ENCODE measurements at places on chromosomes 6 and 20. TPM values are rescaled to one million over a fixed set of nuclear protein-coding genes. Genes with fewer than 3 reads are reported as not detected.

DNA sequence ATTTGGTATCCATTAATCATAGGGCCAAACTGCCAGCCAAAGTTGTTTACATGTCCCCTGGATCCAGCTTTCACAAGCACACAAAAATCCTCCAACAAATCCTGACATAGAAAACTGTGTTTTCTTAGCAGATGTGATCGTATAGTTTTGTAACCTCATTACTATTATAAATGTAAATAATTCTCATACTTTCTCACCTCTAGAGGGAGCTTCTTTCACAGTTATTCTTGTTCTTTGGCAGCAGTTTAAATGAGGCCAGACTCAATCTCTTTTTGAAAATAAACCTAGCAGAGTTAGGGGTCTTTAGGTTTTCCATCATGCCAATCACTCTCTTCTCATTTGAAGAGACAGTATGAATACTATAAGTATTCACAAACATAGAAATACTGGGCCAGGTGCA lies 17.0 kb upstream of the ZNF318 start:
- H3K27ac ChIP-seq, result no peak overlapping the region
- H3K36me3 ChIP-seq, result no peaks in the 10 kb centered on the region
- DNase-seq, result no peak

GRCh38 chr6:6546318-6547109 lies 42.0 kb upstream of the LY86 start:
- H3K4me1 ChIP-seq, result peaks cover 4% of the 10 kb centered on the region
- peak; percentile 19 for DNase-seq
- no peaks in the 10 kb centered on the region for H3K27me3 ChIP-seq

Gene TREM2
- total RNA-seq, result not detected

DNA sequence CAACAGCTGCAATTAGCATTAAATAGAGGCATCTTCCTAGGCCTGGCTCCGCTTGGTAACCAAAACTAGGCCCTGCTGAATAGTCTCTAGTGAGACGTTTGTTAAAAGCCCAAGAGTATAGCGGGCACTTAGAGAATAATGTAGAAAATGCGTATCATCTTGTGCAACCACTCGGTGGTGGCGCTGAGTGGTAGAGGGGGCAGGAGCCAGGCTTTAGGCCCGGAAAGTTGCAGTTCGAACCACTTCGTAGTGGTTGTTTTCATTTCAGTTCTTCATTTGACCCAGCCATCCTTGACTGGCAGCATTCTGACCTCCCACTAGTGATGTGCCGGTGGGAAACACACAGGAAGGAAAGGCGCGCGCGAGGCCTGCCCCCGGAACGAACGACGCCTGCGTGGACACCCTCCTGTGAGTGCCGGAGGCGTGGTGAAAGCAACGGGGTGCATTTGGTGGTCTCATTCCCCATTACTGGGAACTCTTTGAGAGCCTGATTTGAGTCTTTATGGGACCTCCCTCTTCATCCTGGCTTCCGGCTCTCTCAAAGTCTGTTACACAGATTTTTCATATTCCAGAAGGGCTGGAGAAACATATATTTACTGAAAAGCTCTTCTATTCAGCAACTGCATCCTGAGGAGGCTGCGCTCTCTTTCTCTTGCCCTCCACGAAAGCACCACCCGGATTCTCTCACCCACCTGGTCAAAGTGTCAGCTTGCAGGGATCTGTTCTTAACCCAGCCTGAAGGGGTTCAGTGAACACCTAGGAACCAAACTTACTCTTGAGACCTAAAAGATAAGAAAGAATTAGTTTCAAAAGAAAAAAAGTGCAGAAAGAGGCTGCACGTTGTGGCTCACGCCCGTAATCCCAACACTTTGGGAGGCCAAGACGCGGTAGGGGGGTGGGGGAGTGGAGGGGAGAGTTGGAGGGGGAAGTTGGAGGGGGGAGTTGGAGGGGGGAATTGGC lies 18.2 kb downstream of the GPX5 start:
- H3K4me1 ChIP-seq, result no peaks in the 10 kb centered on the region
- H3K36me3 ChIP-seq, result no peaks in the 10 kb centered on the region
- H3K27me3 ChIP-seq, result peaks cover 6% of the 10 kb centered on the region
- H3K27ac ChIP-seq, result no peak overlapping the region
- DNase-seq, result peak; percentile 29
- peak overlapping the region; percentile 14 for H3K4me3 ChIP-seq

DNA sequence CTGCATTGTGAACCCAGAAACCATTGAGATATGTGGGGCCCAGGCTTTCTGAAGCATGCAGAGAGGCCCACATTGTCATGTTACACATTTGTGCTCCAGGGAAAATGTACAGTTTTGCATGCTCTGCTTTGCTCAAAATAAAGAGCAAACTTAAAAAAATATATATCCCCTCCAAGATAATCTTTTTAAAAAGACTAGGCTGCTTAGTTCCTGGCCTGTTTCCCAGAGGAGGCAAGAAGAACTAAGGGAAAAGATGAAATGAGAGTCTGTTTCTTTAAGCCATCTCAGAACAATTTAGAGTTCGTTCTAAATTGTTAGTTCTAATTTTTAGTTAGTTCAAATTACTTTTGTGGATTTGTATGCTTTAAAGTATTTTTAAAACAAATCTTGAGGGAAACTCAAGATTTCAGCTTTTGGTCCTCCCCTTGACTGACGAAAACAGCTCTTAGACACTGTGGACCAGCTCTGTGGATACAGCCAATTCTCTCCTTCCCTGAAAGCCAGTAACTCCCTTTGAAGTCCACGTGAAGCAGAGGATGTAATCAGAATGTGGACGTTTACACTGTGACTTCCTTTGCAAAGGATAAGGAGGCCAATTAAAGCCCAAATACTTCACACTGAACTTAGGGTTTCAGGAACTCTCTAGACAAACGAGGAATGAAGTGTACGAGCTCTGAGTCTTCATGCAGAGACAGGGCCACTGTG lies 84.7 kb downstream of the CD164 start:
- H3K27ac ChIP-seq, result peak overlapping the region; percentile 17
- H3K27me3 ChIP-seq, result no peaks in the 10 kb centered on the region
- peaks cover 6% of the 10 kb centered on the region for H3K4me1 ChIP-seq
- H3K4me3 ChIP-seq, result no peak overlapping the region

GRCh38 chr6:147000545-147001488 lies 203.4 kb upstream of the STXBP5 start:
- H3K4me3 ChIP-seq, result no peak overlapping the region
- no peak overlapping the region for H3K27ac ChIP-seq
- no peaks in the 10 kb centered on the region for H3K4me1 ChIP-seq
- H3K27me3 ChIP-seq, result no peaks in the 10 kb centered on the region
- H3K36me3 ChIP-seq, result no peaks in the 10 kb centered on the region

DNA sequence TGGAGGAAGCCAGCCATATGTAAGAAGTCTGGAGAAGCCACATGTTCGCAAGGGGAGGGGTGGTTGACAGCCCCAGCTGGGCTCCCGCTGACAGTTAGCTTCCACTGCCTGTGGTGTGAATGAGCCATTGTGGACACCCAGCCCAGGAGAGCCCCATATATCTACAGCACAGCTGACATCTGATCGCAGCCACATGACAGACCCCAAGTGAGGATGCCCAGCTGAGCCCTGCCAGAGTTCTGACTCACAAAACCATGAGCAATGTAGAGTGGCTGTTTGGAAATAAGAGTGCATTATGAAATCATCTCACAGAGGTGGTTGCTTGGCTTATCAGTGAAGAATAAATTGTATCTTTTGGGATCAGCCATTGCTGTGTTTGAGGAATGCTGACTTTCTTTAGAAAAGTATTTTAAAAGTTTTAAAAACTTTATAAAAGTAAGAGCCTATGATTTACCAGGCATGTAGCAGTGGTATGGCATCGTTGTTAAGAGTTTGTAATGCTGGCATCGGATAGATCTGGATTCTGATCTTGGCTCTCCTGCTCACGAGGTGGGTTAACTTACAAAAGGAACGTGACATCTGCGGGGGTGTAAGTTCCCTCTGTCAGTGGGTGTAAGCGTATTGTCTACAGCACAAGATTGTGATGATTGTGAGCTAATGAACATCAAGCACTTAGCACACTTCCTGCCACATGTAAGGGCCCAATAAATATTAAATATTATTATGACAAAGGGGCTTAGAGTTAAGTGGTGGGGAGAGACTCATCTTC lies 24.1 kb downstream of the CFAP61 start:
- no peaks in the 10 kb centered on the region for H3K36me3 ChIP-seq
- H3K4me3 ChIP-seq, result no peak overlapping the region
- no peaks in the 10 kb centered on the region for H3K4me1 ChIP-seq
- no peak overlapping the region for H3K27ac ChIP-seq
- DNase-seq, result no peak

GRCh38 chr6:157763904-157764177 lies 59.2 kb upstream of the SNX9 start:
- H3K27ac ChIP-seq, result peak overlapping the region; percentile 88
- H3K27me3 ChIP-seq, result no peaks in the 10 kb centered on the region
- peaks cover 23% of the 10 kb centered on the region for H3K4me1 ChIP-seq
- no peak for DNase-seq

DNA sequence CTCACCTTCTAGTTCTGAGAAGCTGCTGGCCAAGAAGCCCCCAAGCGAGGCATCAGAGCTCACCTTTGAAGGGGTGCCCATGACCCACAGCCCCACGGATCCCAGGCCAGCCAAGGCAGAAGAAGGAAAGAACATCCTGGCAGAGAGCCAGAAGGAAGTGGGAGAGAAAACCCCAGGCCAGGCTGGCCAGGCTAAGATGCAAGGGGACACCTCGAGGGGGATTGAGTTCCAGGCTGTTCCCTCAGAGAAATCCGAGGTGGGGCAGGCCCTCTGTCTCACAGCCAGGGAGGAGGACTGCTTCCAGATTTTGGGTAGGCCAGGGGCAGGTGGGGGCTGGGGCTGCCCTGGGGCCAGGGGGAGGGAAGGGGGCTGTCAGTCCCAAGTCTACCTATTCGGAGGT lies 2.3 kb downstream of the MYLK2 start:
- no peaks in the 10 kb centered on the region for H3K36me3 ChIP-seq
- no peak overlapping the region for H3K4me3 ChIP-seq
- no peaks in the 10 kb centered on the region for H3K27me3 ChIP-seq
- no peak overlapping the region for H3K27ac ChIP-seq

Gene SPATA25
- total RNA-seq, result 3.8 TPM

- no peaks in the 10 kb centered on the region for H3K27me3 ChIP-seq
- H3K27ac ChIP-seq, result no peak overlapping the region
These were observed 112.2 kb downstream of the SESN1 start for GRCh38 chr6:108982154-108983113.

Gene SLC22A3
- total RNA-seq, result 16.1 TPM

GRCh38 chr20:3771552-3772058 lies 4.1 kb upstream of the ADISSP start:
- H3K4me1 ChIP-seq, result peaks cover 4% of the 10 kb centered on the region
- H3K4me3 ChIP-seq, result no peak overlapping the region
- no peaks in the 10 kb centered on the region for H3K27me3 ChIP-seq
- no peak overlapping the region for H3K27ac ChIP-seq
- H3K36me3 ChIP-seq, result no peaks in the 10 kb centered on the region
- DNase-seq, result no peak

- no peak overlapping the region for H3K27ac ChIP-seq
- no peaks in the 10 kb centered on the region for H3K4me1 ChIP-seq
- no peaks in the 10 kb centered on the region for H3K27me3 ChIP-seq
- no peak for DNase-seq
- H3K36me3 ChIP-seq, result no peaks in the 10 kb centered on the region
These were observed 15.6 kb upstream of the ZNF451 start for GRCh38 chr6:57074383-57074782.

DNA sequence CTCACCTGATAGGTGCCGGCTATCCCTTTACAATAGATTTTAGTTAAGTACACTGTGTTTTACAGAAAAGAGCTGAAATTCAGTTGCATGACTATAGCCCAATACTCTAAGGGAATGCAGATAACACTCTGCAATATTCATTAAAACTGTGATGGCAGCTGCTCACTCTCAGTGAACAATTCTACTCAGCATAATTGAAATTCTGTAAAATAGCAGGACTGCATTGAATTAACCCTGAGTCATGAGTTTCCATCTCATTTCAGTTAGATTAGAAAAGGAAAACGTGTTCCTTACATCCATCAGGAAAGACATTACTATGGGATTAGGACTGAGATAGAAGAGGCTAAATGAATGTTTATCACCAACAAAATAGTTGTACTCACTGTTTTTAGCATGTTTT lies 613.3 kb upstream of the JAG1 start:
- no peak overlapping the region for H3K4me3 ChIP-seq
- no peaks in the 10 kb centered on the region for H3K27me3 ChIP-seq
- no peaks in the 10 kb centered on the region for H3K4me1 ChIP-seq
- no peaks in the 10 kb centered on the region for H3K36me3 ChIP-seq

Gene CRISP2
- total RNA-seq, result not detected

Gene TXLNB
- total RNA-seq, result 2.1 TPM

- H3K4me3 ChIP-seq, result no peak overlapping the region
- peak; percentile 8 for DNase-seq
- no peaks in the 10 kb centered on the region for H3K27me3 ChIP-seq
- no peak overlapping the region for H3K27ac ChIP-seq
These were observed 56.5 kb upstream of the DACT2 start for GRCh38 chr6:168376120-168376519.

Gene NINL
- total RNA-seq, result 22.3 TPM

Gene CFB
- 32.6 TPM for total RNA-seq

DNA sequence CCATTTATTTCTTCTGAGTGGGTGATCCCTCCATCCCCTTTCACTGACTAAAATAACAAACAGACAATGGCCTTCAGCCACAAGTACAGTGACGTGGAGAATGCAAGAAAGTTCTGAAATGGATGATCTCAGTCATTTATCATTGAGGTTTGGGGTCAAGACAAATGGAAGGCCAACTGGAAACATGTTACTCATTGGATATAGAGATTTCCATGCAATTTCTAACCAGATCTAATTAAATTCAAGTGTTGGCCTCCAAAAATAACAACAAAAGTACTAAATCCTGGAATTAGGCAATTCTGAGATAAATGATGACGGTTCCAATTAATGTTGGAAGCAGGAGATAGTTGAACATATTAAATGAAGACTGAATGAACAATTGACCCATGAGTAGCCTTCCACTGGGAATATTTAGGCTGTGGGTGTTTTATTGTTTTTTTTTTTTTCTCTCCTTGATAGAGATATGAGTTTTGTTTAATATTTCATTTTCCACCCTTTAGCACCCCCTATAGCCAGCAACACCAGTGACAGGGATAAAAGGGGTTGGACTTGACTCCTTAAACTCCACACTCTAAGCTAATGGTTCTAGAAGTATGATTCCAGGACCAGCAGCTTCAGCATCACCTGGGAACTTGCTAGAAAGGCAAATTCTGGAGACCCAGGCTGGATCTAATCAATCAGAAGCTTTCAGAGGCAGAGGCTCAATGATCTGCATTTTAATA lies 112.8 kb downstream of the BCAS1 start:
- no peaks in the 10 kb centered on the region for H3K27me3 ChIP-seq
- H3K27ac ChIP-seq, result no peak overlapping the region
- H3K4me1 ChIP-seq, result no peaks in the 10 kb centered on the region
- H3K4me3 ChIP-seq, result no peak overlapping the region
- no peaks in the 10 kb centered on the region for H3K36me3 ChIP-seq
- no peak for DNase-seq

GRCh38 chr20:8457978-8458377 lies 325.9 kb downstream of the PLCB1 start:
- no peak overlapping the region for H3K27ac ChIP-seq
- no peaks in the 10 kb centered on the region for H3K36me3 ChIP-seq
- H3K27me3 ChIP-seq, result no peaks in the 10 kb centered on the region
- DNase-seq, result no peak
- H3K4me1 ChIP-seq, result no peaks in the 10 kb centered on the region

GRCh38 chr20:13432126-13432525 lies 206.6 kb downstream of the TASP1 start:
- no peak overlapping the region for H3K27ac ChIP-seq
- H3K4me3 ChIP-seq, result no peak overlapping the region
- H3K36me3 ChIP-seq, result no peaks in the 10 kb centered on the region
- DNase-seq, result no peak
- no peaks in the 10 kb centered on the region for H3K27me3 ChIP-seq
- H3K4me1 ChIP-seq, result no peaks in the 10 kb centered on the region

Gene ZNF184
- 12.9 TPM for total RNA-seq
